ENCODE measurements at places on chromosomes 16 and 17.

- DNase-seq: peak; percentile 37
Measured at GRCh38 chr16:75027520-75028300, 28.9 kb downstream of the ZNRF1 start.

- DNase-seq: no peak
Measured at GRCh38 chr16:81598083-81598482, 153.5 kb downstream of the CMIP start.

DNA sequence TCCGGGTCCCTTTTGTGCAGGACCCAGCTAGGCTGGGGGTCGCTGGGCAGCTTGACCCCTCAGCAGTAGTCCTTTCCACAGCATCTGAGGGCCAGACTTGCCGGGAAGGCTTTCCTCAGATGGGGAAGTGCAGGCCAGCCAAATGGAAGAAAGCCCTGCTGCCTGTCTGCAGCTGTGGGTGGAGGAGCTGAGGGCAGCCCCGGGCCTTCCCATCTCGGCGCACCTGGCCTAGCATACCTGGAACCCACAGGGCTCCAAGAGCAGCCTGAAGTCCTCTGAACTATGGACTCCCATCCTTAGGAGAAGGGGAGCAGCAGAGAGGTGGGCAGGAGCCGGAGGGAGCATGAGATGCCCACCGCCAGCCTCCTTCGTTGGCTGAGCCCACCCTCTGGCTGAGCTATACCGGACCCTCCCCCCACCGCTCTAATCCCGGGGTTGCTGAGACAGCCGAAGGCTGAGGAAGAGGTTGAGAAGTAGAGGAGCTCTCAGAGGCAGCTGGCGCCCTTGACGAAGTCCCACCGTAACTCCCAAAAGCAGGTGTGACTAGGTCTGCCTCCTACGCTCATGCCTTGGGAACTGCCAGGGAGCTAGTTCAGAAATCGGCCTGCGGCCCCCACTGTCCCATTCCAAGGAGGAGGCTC lies 13.2 kb downstream of the UBALD2 start:
- no peak for DNase-seq

- DNase-seq: no peak
Measured at GRCh38 chr16:68454920-68455435, 6.7 kb upstream of the SMPD3 start.

- DNase-seq: no peak
Measured at GRCh38 chr17:16275024-16275423, 58.0 kb downstream of the PIGL start.

DNA sequence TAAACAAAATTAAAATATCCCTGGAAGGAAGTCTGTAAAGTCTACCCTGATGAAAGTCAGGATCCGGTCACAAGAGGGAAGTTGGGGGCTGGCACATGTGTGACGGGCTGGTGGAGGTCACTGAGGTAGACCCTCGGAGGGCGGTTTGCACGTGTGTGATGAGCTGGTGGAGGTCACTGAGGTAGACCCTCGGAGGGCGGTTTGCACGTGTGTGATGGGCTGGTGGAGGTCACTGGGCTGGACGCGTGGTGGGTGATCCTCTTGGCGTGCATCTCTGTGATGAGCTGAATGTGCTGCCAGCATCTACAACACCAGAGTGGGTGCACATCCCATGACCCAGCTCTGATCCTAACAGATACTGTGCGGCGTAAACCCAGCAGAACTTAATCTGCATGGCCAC lies 43.7 kb upstream of the METRNL start:
- DNase-seq: no peak

GRCh38 chr17:82214012-82214628 lies 1.5 kb upstream of the CCDC57 start:
- DNase-seq: no peak

GRCh38 chr16:52099382-52099781 lies 447.6 kb downstream of the TOX3 start:
- no peak for DNase-seq

Data from M059J (cell line).